ENCODE measurements at places on chromosomes 2 and 18. TPM values are rescaled to one million over a fixed set of nuclear protein-coding genes. Genes with fewer than 3 reads are reported as not detected.
A peak's percentile ranks its signal among the peaks of the same experiment; 100 is the strongest.

DNA sequence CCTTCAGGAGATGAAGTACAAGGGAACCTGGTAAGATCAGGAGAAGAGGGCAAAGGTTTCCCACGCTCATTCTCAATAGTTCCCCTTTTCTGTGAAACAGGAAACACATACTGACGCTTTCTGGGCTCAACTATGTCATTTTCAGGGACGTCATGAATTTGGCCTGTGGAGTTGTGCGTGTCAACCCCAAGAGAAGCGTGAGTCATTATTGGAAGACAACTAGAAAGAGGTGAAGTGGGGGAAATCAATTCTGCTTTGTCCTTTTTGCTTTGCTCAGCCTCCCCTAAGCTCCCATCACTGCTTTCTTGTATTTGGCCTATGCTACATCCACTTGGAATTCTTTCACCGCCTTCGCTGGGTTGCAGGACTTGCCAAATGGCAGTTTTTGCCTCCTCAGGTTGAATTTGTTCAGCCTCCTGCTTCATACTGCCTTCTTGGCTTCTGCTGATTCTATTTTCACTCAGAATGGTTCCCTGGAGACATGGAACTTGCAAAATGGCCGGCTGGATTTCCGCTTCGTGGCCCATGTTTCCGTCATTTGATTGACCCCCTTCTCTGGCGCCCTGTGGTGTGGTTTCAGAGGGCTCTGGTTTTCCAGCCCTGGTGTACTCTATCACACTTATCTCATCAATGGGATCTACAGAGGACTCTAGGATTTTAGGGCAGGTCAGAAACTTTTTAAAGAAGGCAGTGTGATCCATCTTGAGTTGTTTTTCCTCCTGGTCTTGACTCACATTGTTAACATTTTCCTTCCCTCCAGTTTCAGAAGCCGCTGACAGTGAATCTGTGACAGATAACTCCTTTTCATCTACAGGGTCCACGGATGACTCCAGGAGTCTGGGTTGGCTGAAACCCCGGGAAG, 93.3 kb downstream of the ALPK2 start:
- DNase-seq = no peak

GRCh38 chr18:63119647-63120046, 199.9 kb downstream of the BCL2 start:
- peak; percentile 12 for DNase-seq

- no peak for DNase-seq
Measured at GRCh38 chr2:51791496-51791895, 759.6 kb upstream of the NRXN1 start.

GRCh38 chr2:230564805-230565779, 147.6 kb upstream of the CAB39 start:
- no peak for DNase-seq

DNA sequence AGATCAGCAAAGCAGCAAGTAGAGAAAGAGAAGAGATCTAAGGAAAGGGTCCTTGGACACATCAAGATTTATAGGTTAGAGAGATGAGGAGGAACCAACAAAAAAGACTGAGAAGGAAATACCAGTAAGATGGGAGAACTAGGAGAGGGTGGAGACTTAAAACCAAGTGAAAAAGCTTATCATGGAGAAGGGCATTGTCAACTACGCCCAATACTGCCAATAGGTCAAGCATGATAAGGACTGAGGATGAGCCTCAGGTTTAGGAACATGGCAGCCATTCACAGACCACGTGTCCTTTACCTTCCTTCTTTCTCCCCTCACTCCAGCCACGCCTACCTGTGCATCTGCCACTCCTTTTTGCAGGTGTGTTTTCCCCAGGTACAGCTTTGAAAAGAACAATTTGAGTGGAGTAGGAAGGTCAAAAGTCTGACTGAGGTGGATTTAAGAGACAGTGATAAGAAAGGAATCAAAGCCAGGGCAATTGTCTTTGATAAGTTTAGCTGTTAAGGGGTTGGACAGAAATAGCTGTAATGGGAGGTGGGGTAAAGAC, 238.7 kb downstream of the STK39 start:
- DNase-seq = no peak

DNA sequence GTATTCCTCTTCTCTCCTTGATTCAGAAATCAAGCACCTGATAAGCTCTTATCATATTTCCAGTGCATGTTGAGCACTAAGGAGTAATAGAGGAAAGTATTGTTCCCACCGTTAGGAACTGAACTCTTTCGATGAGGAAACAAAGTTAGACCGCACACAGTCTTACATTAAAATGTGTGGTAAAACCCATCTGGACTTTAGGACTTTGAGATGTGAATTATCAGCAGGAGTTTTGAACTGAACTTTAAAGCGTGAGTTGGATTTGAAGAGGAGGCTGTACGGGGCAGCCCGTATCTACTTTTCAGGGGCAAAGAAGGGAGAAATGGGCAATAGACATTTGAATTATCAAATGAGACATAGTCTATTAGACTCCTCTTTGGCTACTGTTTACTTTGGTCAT, 134.4 kb downstream of the SETBP1 start:
- DNase-seq = no peak

- no peak for DNase-seq
Measured at GRCh38 chr2:53484531-53484930, 283.1 kb upstream of the CHAC2 start.

GRCh38 chr2:6143812-6144211, 451.6 kb downstream of the SOX11 start:
- DNase-seq = no peak

GRCh38 chr2:142325870-142326269, 195.1 kb upstream of the LRP1B start:
- DNase-seq = no peak

- no peak for DNase-seq
Measured at GRCh38 chr2:3768960-3769765, 65.8 kb downstream of the DCDC2C start.

DNA sequence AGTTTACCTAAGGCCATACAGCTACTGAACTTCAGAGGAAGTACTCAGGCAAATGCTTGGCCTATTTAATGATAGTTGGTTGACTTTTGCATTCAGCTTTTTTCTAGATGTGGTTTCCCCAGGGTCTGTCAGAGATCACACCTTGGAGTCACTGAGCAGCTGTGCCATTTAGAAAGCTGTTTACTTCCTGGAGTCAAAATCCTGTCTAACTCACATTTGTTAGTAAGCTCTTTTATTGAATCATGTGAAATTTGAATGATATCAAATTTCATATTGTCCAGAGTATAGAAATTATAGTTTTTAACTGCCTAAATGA, 7.6 kb upstream of the TRIB2 start:
- DNase-seq = no peak

GRCh38 chr18:79069717-79070151, 540 bp downstream of the ATP9B start:
- DNase-seq = peak; percentile 18

GRCh38 chr2:88903749-88904353, 212.4 kb downstream of the RPIA start:
- peak; percentile 55 for DNase-seq

- DNase-seq = no peak
Measured at GRCh38 chr2:44836174-44836573, 105.3 kb upstream of the SIX3 start.

- peak; percentile 44 for DNase-seq
Measured at GRCh38 chr2:148674063-148675020, 29.8 kb downstream of the EPC2 start.

DNA sequence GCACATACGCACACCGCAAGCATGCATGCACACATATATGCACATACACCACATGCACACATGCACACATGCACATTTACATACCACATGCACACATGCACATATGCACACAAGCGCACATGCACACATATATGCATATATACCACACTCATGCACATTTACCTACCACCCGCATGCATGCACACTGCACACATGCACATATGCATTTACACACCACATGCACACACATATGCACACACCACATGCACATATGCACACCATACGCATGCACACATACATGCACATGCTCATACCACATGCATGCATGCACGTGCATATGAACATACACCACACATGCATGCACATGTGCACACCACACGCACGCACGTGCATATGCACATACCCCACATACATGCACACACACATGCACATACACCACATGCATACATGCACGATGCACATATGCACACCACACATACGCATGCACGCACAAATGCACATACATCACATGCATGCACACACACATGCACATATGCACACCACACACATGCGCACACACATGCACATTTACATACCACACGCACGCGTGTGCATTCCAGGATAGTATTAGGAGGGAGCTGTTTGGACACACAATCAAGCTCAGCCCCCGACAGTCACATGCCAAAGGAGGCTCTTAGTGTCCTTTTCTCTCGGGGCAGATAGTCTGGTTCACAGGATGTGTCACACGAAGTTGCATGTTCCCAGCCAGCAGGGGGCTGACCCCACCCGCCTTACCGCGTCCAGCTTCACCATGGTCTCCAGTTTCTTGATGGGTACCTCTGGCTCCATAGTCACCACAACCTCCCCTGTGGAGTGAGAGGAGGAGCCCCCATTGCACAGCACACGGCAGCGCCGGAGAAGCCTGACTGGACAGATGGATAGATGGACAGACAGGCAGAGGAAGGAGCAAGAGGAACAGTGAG, 5.9 kb downstream of the OTOF start:
- peak; percentile 46 for DNase-seq

- DNase-seq = no peak
Measured at GRCh38 chr2:29070526-29070925, 3.8 kb downstream of the PCARE start.

GRCh38 chr2:7895289-7895688, 786.6 kb upstream of the ID2 start:
- DNase-seq = no peak

- DNase-seq = no peak
Measured at GRCh38 chr2:128390256-128390990, 71.8 kb upstream of the HS6ST1 start.

DNA sequence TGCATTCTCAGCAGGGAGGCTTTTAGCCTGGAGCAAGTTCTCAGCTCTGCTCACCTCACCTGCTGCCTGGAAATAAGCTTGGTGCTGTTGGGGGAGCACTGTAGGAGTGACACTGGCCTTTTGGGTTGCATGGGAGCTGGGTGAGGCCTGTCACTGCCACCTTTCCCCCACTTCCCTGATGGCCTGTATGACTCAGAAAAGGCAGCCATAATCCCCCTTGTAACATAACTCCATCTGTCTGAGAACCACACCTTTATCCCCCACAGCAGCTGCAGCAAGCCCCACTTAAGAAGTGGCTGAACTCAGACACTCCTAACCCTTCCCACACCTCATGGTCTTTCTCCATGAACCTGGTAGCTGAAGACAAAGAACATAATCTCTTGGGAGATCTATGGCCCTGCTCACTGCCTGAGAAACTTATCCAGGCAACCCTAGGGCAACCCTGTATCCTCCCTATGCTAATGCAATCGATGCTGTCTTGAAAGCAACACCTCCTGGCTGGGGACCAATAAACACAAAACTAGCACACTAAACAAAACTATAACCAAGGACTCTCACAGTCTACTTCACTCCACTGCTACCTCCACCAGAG, 258.9 kb upstream of the OSR1 start:
- peak; percentile 9 for DNase-seq

DNA sequence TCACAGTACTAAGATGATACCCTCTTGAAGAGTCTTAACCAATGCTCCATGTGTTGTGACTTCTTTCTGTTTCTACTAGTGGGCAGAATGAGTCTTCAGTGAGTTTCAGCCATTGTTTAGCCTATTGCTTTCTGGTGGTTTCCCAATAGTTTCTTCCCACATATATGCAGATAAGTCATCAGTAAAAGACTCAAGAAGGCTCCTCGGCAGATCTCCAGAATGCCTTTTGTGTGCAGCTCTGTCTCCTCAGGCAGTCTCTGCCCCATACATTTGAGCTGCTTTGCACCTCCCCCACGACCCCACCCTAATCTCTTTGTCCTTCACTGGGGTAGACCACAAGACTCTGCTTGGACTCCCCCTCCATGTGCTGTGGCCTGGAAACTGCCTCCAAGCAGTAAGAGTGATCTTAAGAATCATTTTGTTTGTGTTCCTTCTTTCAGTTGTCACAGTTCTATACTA, 71.6 kb upstream of the CHRNA1 start:
- DNase-seq = no peak

DNA sequence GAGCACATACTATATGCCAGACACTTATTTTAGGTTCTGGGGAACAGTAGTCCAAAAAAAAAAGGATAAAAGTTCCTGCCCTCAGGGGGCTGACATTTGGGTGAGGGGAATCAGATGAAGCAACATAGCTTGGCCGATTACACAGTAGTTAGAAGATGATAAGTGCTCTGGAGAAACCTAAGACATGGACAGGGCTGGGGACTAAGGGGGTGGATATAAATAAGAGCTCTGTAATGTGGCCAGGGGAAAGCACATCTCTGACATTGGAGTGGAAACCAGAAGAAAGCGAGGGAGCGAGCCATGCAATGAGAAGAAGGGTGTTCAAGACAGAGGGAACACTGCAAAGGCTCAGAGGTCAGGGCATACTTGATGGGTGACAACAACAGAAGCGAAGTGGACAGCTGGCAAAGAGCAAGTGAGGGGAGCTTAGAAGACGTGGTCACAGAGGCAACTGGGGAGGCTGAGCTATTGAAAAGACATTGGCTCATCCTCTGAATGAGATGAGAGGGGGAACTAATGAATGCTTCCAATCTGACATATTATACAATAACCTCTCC, 11.4 kb downstream of the TMEM182 start:
- DNase-seq = no peak

UBE2E3 gene
- polyA plus RNA-seq = 54.0 TPM

DSC3 gene
- 1.1 TPM for polyA plus RNA-seq

ERMN gene
- polyA plus RNA-seq = not detected

IL37 gene
- not detected for polyA plus RNA-seq

UGT1A7 gene
- 6.9 TPM for polyA plus RNA-seq

CCL20 gene
- 1.1 TPM for polyA plus RNA-seq

CBLN2 gene
- 0.32 TPM for polyA plus RNA-seq

TSPYL6 gene
- polyA plus RNA-seq = not detected

SLC4A3 gene
- 3.1 TPM for polyA plus RNA-seq

SPDYA gene
- polyA plus RNA-seq = 0.14 TPM

Data from A549 (cell line).